NCI-H1048 (cell line): ENCODE measurements at places on chromosomes 1 and 21.
A peak's percentile ranks its signal among the peaks of the same experiment; 100 is the strongest.

GRCh38 chr1:39105841-39106765, 80.0 kb downstream of the NDUFS5 start:
- DNase-seq, result no peak

GRCh38 chr1:5579966-5580365, 412.3 kb downstream of the NPHP4 start:
- DNase-seq, result no peak

DNA sequence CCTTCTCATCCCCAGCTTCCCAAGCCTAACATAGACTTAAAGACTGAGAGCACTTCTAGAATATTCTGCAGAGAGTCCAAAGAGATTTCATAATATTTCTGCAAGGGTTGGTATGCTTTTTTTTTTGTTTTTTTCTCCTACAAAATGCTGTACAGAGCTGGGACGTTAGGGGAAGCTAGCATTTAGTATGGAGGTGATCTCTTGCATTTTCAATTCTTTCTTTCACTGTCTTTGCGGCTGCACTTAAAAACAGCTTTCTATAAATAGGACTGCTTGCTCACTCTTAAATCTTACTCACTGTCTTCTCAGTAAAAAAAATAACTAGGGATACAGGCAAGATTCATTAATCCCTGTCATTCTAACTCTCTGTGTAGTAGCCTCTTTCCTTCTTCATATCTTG, 7.4 kb downstream of the DSCAM start:
- DNase-seq, result no peak

DNA sequence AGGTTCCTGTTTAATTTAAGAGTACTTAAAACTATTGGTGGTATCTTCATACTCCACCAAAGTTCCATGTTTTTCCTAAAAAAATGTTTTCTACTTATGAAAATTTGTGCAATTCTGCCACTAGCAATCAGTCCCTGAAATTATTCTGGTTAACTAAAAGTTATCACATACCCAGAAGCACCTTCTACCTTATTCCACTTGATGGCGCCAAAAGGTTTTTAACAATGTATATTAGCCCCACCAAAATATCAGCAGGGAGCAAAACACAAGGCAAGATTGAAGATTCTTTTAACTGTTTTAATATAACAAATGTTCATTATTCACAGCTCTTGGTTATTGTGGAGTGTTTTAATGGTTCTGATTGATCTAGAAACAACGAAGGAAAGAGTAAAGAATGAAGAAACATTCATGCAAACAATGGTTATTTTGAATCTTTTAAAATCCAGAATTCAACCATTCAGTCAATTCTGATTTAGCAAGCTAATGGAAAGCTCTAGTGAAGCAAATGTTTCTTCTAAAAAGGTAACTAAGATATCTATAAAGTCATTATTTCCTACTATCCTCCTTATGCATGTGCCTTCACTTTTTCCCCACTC, 67.2 kb downstream of the TTLL7 start:
- no peak for DNase-seq

- no peak for DNase-seq
These were observed 196.6 kb downstream of the MATN1 start for GRCh38 chr1:30526652-30527345.

DNA sequence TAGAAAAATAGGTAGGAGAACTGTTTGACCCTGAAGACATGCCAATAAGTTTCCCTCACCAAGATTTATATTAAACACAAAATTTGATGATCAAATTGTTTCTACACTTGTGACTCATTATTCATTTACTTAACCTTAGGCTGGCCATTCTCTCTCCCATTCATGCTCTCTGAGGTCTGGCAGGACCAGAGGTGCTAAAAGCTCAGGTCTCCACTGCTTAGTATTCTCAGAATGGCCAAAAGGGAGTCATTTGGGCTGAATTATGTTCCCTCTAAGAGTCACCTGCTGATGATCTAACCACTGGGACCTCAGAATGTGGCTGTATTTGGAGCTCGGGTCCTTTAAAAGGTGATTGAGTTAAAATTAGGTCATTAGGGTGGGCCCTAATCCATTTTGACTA, 47.1 kb upstream of the ATP1B1 start:
- no peak for DNase-seq

GRCh38 chr1:61506944-61507500, 217.9 kb downstream of the TM2D1 start:
- DNase-seq, result no peak

DNA sequence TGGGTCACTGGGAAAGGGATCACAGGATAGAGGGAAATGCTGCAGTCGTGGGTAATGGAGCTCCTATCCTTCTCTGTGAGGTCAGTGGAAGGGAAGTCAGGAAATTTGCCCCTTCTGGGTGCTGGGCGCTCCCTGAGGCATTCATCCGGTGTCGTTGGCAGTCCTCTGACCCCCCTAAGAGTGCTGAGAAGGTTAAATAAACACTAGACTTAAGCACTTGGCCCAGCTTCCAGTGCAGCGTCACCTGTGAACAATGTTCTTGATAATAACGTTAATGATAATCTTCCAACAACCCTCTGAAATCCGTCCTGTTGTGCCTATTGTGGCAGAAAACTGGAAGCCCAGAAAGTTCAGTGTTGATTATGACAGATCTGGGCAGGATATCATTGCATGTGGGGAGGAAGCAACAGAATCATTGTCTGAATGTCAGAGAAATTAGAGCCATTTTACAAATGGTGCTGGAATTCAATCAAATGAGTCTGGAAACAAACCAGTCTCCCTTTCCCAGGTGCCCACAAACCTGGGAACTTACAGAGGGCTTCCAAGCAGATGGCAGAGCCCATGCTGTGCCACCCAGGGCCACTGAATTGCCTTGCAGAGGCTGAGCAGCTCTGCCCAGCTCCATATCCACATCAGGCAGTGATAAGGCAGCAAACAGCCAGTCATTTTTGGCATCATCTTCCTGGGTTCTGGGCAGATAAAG, 216.8 kb downstream of the KAZN start:
- no peak for DNase-seq

GRCh38 chr1:8633741-8634501, 183.5 kb downstream of the RERE start:
- DNase-seq, result no peak

GRCh38 chr1:236753516-236753915, 41.6 kb upstream of the MTR start:
- peak; percentile 22 for DNase-seq

DNA sequence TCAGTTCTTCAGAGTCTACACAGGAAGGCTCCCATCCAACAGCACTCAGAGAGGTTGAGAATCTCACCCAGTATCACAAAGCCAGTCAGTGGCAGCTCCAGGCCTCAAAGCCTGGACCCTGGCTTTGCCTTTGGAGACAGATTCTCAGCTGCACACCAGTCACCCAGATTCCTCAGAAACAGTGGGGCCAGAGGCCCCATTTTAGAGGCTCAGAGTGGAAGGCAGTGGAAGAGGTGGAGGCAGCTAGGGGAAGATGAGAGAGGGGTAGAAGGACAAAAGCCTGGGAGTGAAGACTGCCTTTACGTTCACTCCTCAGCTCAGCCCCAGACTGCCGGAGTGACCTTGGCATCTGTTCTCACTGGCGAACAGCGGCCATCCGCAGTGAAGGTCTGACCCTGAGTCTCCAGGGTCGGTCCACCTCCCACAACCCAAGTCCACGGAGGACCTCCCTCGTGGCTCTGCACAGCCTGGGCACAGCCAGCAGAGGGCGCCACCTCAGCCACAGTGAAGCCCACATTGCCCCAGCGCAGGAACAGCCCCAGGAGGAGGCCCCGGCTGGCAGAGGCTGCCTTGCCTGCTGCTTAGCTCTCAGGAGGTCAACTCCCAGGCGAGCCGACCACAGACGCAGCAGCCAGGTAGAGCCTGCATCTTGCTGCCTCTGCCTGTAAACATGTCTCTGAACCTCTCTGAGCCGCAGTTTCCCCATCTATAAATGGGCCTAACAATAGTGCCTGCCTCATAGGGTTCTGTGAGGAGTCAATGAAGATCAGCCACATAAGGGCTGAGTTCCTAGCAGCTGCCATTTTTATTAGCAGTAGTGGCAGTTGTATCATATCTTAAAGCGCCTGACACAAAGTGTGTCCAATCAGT, 5.9 kb upstream of the FNDC5 start:
- no peak for DNase-seq
